Transverse colon (tissue), 4 donors: ENCODE measurements at places on chromosomes 3 and 15. TPM values are rescaled to one million over a fixed set of nuclear protein-coding genes. Genes with fewer than 3 reads are reported as not detected.

The TRA2B gene
- 154 TPM for total RNA-seq

The CPA3 gene
- 5.6 TPM for total RNA-seq

The JAGN1 gene
- total RNA-seq = 16.8 TPM

The LDHAL6B gene
- total RNA-seq = not detected

The TMOD2 gene
- total RNA-seq = 6.8 TPM

The GMNC gene
- total RNA-seq = not detected

The ADAMTS7 gene
- total RNA-seq = 1.1 TPM

The RBM15B gene
- total RNA-seq = 27.6 TPM

The CPNE9 gene
- not detected for total RNA-seq

The SLC22A14 gene
- total RNA-seq = not detected

The RTP4 gene
- not detected for total RNA-seq

The FAM43A gene
- 110 TPM for total RNA-seq

The SNX33 gene
- 26.5 TPM for total RNA-seq

The CXCR6 gene
- 9.4 TPM for total RNA-seq

The GPR156 gene
- total RNA-seq = not detected

The SLC12A1 gene
- total RNA-seq = not detected
